ENCODE measurements at places on chromosomes 6 and 20.

GRCh38 chr6:14478381-14479225 is 361.0 kb downstream of the CD83 start:
- no peak for DNase-seq

GRCh38 chr20:13060327-13060726 is 51.6 kb downstream of the SPTLC3 start:
- DNase-seq, result no peak

GRCh38 chr20:10682939-10683338 is 9.1 kb upstream of the JAG1 start:
- no peak for DNase-seq

DNA sequence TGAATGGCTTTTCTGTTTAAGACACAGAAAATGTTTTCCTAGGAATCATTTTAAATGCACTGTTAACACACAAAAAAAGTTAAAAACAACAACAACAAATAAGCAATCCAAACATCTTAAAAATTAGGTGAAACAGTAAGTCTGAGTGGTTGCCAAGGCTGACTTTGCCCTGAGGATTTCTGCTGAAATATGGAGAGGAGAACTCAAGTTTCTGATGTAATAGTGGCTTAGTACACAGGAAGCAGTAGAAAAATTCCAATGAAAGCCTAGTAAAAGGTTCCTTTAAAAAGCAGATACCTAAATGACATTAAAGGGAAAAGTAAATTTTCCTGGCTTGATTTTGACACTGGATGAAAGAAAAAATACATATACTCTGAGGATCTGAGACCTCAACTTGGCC is 184.2 kb downstream of the EPM2A start:
- no peak for DNase-seq

- no peak for DNase-seq
Measured at GRCh38 chr20:329851-330232, 4.5 kb downstream of the SOX12 start.

GRCh38 chr20:56417911-56418310 is 5.9 kb downstream of the CASS4 start:
- DNase-seq, result no peak
